Vagina (tissue), 2 donors: ENCODE measurements at places on chromosomes 4 and X.

DNA sequence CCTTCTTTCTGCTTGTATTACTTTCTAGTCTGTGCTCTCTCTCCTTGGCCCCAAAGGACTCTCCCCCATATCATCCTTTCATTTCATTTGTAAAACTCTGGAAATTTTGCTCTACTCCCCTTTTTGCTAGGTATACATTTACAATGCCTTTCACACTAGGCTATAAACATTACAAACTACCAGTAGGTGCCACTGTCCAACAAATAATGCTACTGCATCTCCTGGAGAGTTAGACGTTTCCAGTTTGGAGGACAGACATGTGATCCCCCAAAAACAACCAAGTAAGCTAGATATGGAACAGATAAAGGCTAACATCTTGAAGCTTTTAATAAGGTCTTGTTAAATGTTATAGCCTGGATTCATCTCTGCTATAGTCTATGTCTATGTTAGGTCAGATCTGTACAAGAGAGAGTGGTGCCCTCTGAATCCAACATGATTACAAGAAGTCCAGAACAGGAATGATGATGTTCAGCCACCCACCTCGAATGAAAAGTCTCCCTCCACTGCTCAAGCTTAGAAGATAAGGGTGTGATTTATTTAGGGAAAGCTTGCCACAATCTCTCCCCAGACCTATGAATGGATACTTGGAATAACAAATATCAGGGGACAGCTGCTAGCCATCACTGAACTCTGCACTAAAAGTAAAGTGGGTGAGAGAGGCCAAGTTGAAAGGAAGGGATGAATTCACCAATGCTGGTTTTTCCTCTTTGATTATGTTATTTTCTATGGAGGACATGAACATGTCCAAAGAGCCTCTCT lies 14.3 kb downstream of the CBR4 start:
- DNase-seq, result no peak

- no peak for DNase-seq
Observed at GRCh38 chr4:175983636-175984035, 82.0 kb upstream of the WDR17 start.

DNA sequence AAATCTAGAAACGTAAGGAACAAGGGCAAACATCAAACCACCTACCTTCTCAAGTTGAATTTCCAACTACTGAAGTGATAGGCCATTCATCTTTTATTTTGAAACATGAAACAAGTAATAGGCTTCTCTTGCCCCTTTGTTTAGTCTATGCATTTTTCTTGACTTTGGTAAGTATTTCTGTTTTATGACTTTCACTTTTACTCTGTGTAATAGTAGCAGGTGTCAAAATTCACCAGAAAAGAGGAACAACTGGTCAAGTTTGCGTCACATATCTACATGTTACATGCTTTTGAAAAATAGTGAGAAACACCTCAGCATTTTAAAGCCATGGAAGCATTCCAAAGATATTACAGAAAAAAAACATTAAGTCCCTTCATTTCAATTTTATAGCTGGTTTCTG lies 157.1 kb upstream of the FTHL17 start:
- DNase-seq, result no peak

- DNase-seq, result no peak
Observed at GRCh38 chrX:122218666-122219065, 965.4 kb upstream of the GRIA3 start.

DNA sequence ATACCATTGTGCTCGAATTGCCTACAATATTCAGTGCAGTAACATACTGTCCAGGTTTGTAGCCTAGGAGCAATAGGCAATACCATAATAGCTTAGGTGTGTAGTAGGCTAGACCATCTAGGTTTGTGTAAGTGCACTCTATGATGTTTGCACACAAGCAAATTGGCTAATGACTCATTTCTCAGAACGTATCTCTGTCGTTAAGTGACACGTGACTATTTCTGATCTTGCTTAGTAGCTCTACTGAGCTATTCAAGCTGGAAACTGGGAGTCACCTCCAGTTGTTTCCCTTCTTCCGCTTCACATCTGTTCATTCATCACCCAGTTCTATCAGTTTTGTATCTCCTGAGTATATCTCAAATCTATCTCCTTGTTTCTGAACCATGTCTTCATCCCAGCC lies 86.1 kb downstream of the HNRNPD start:
- no peak for DNase-seq
